CD4-positive, CD25-positive, alpha-beta regulatory T cell (primary cell): ENCODE measurements at places on chromosomes 5 and 9. TPM values are rescaled to one million over a fixed set of nuclear protein-coding genes. Genes with fewer than 3 reads are reported as not detected.

Gene CDK7
- polyA plus RNA-seq, result 24.9 TPM

Gene TSLP
- not detected for polyA plus RNA-seq

Gene VCAN
- polyA plus RNA-seq, result 0.85 TPM

Gene LRRC19
- not detected for polyA plus RNA-seq

Gene CENPH
- 5.6 TPM for polyA plus RNA-seq

Gene BTNL9
- polyA plus RNA-seq, result not detected

Gene EQTN
- not detected for polyA plus RNA-seq

Gene AIF1L
- not detected for polyA plus RNA-seq

Gene ABLIM3
- not detected for polyA plus RNA-seq

Gene SLC6A18
- polyA plus RNA-seq, result not detected

- H3K4me3 ChIP-seq, result no peak overlapping the region
- H3K27ac ChIP-seq, result no peak overlapping the region
- H3K4me1 ChIP-seq, result no peaks in the 10 kb centered on the region
- H3K27me3 ChIP-seq, result no peaks in the 10 kb centered on the region
Measured at GRCh38 chr9:32487981-32488380, 38.0 kb downstream of the RIGI start.

DNA sequence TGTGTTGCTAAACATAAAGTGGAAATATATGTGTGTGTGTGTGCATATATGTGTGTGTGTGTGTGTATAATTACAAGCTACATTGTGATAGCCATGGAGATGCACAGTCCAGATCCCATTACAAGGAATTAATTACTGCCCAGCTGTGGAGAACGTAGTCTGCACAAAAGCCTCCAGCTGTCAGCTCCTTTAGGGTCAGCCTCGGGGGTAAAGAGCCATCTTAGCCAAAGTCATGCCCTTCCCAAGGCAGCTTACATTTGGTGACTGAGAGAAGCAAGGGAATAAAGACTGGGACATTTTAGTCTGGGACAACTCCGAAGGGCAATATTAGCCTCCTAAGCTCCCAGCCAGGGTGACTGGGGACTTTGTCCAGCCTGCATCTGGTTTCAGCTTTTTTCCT, 21.9 kb upstream of the FOCAD start:
- H3K27ac ChIP-seq, result no peak overlapping the region
- H3K27me3 ChIP-seq, result no peaks in the 10 kb centered on the region
- no peaks in the 10 kb centered on the region for H3K36me3 ChIP-seq
- H3K4me3 ChIP-seq, result peak overlapping the region; percentile 2

DNA sequence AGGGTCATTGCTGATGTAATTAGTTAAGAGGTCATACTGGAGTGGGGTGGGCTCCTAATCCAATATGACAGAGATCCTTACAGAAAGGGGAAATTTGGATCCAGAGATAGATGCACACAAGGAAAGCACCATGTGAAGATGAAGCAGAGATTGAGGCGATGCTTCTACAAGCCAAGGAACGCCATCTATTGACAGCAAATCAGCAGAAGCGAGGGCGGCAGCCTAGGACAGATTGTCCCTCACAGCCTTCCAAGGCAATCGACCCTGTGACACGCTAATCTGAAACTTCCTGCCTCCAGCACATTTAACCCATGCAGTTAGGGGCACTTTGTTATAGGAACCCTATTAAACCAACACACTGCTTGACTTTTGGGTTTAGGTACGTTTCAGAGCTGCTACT, 285.1 kb upstream of the DAP start:
- H3K27me3 ChIP-seq, result no peaks in the 10 kb centered on the region
- H3K27ac ChIP-seq, result no peak overlapping the region
- no peak overlapping the region for H3K4me3 ChIP-seq
- no peak for DNase-seq
- H3K4me1 ChIP-seq, result no peaks in the 10 kb centered on the region

DNA sequence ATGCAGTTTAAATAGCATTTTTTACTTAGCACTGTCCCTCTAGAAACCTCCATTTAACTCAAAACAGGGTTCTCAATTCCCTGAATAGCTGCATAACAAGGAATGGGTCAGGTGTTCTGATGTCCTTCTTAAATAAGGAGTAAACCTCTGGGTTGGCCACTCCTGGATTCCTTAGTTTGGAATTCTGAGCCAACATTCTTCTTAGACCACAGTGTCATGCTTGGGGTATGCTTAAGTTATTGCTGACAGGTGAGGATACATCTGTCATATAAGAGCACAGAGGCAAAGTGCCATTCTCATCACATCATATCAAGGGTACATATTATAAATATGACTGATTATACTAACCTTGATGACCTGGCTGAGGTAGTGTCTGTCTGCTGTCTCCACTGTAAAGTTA, 179.9 kb upstream of the SEMA6A start:
- H3K36me3 ChIP-seq, result no peaks in the 10 kb centered on the region
- no peaks in the 10 kb centered on the region for H3K27me3 ChIP-seq
- DNase-seq, result no peak
- H3K4me1 ChIP-seq, result no peaks in the 10 kb centered on the region

- H3K27me3 ChIP-seq, result peaks cover 11% of the 10 kb centered on the region
- H3K36me3 ChIP-seq, result no peaks in the 10 kb centered on the region
- DNase-seq, result no peak
- H3K4me3 ChIP-seq, result no peak overlapping the region
- H3K27ac ChIP-seq, result no peak overlapping the region
Measured at GRCh38 chr5:112142769-112143270, 276.3 kb downstream of the EPB41L4A start.

DNA sequence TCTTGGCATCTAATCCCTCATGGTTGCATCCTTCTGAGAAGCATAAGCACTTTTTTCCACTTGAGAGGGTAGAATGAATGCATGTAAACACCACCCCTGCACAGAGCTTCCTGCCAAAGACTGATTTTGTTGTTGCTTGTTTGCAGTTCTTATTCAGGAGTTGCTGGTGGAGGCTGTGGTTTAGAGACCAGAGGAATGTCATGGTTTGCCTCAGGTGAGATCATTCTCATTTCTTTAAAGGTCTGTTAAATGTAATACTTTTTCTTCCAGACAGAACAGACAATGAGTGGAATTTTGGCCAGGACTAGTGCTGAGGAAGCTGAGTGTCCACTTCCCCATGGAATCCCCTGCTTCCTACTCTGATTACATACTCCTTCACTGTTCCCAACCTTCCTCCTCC, 3.2 kb upstream of the TNC start:
- H3K27ac ChIP-seq, result no peak overlapping the region
- H3K27me3 ChIP-seq, result peaks cover 38% of the 10 kb centered on the region
- no peaks in the 10 kb centered on the region for H3K36me3 ChIP-seq
- H3K4me1 ChIP-seq, result no peaks in the 10 kb centered on the region
- DNase-seq, result no peak
- no peak overlapping the region for H3K4me3 ChIP-seq

- no peaks in the 10 kb centered on the region for H3K27me3 ChIP-seq
- no peak for DNase-seq
- no peaks in the 10 kb centered on the region for H3K36me3 ChIP-seq
- no peak overlapping the region for H3K27ac ChIP-seq
- no peaks in the 10 kb centered on the region for H3K4me1 ChIP-seq
Measured at GRCh38 chr5:45491368-45491767, 204.8 kb downstream of the HCN1 start.

GRCh38 chr5:27011274-27011673, 27.1 kb downstream of the CDH9 start:
- H3K27ac ChIP-seq, result no peak overlapping the region
- no peaks in the 10 kb centered on the region for H3K4me1 ChIP-seq
- no peaks in the 10 kb centered on the region for H3K27me3 ChIP-seq
- no peak for DNase-seq
- no peak overlapping the region for H3K4me3 ChIP-seq

DNA sequence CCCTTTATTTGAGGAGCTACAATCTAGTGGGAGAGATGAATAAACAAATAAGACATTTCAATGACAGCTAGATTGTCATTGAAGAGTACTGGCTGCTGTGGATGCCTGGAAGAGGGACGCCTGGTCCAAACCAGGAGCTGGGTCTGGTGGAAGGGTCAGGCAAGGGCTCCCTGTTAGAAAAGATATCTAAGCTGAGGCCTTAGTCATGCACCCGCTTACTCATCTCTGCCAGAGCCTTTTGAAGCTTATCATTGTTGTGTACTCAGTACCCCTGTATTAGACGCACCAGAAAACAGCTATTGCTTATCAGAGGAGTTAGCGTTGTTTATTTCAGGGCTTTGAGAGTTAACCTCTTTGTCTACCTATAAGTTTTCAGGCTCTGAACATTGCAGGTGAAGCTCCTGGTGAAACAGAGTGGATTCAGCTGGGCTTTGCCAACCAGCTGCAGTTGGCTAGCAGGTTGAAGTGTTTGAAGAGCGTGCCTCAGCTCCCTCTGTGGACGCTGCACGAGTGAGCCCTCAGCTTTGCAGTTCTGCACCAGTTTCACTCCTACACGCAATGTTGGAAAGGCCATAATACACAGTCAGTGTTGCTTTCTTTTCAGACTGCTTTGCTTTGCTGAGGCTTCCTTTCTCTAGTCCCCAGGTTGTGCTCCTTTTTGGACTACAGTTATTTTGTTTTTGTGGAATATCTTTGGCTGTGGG, 5.6 kb upstream of the GPR151 start:
- DNase-seq, result no peak
- H3K4me3 ChIP-seq, result no peak overlapping the region
- no peaks in the 10 kb centered on the region for H3K36me3 ChIP-seq
- H3K27me3 ChIP-seq, result peaks cover 5% of the 10 kb centered on the region
- no peak overlapping the region for H3K27ac ChIP-seq
- H3K4me1 ChIP-seq, result no peaks in the 10 kb centered on the region

DNA sequence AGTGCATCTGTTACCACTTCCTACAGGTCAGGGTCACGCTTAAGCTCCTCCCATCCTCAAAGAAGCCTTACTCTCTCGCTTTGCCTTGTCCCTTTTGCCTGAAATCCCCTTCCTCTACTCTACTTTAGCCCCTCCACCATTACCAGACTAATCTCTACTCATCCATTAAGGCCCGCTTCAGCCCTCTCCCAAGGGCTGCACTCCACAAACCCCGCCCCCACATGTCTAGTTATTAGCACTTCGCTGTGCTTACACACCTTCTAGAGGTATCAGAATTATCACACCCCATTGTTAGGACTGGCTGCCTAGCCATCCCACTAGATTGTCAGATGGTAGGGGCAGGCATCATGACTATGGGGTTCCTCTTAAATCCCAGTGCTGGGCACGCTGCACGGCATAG, 565.7 kb upstream of the WWC1 start:
- H3K4me1 ChIP-seq, result no peaks in the 10 kb centered on the region
- no peaks in the 10 kb centered on the region for H3K27me3 ChIP-seq
- no peak overlapping the region for H3K27ac ChIP-seq

- no peak within 1 kb of the TSS for H3K27ac ChIP-seq
- H3K4me1 ChIP-seq, result peaks cover 14% of the 10 kb centered on the region
- peak; percentile 66 for DNase-seq
- H3K4me3 ChIP-seq, result no peak within 1 kb of the TSS
- H3K36me3 ChIP-seq, result no peaks in the 10 kb centered on the region
Measured at GRCh38 chr5:80569961-80570786, at the start of gene ANKRD34B. ANKRD34B (minus strand) TSS chr5:80570280; CDS start chr5:80560019, 10,261 bp downstream.

GRCh38 chr5:103003872-103004271, 116.1 kb downstream of the GIN1 start:
- no peak overlapping the region for H3K27ac ChIP-seq
- no peaks in the 10 kb centered on the region for H3K27me3 ChIP-seq
- no peak overlapping the region for H3K4me3 ChIP-seq
- H3K36me3 ChIP-seq, result peaks cover 10% of the 10 kb centered on the region
- H3K4me1 ChIP-seq, result no peaks in the 10 kb centered on the region

- no peak for DNase-seq
- H3K27me3 ChIP-seq, result no peaks in the 10 kb centered on the region
- H3K27ac ChIP-seq, result no peak overlapping the region
- H3K4me3 ChIP-seq, result no peak overlapping the region
- no peaks in the 10 kb centered on the region for H3K36me3 ChIP-seq
- H3K4me1 ChIP-seq, result no peaks in the 10 kb centered on the region
Measured at GRCh38 chr5:22910523-22910922, 57.4 kb upstream of the CDH12 start.

- no peaks in the 10 kb centered on the region for H3K4me1 ChIP-seq
- no peaks in the 10 kb centered on the region for H3K27me3 ChIP-seq
- no peaks in the 10 kb centered on the region for H3K36me3 ChIP-seq
- no peak for DNase-seq
Measured at GRCh38 chr9:94913550-94913949, 187.1 kb downstream of the AOPEP start.

DNA sequence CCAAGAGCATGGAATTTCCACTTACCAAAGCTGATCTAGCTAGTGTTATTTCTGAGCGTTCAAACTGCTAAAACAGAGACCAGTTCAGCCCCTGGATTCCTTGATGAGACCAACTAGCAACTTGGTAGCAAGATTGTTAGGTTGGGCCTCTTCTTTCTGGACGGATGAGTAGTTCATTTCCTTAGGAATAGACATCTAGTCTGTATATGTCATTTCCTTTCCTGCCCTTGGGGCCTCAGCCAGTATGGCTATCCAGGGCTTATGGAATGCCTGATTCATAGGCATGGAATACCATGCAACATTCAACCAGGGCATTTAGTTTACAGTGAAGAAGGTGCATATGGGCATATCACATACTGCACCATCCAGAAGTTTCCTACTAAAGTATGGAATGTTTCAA, 14.5 kb upstream of the LPAR1 start:
- no peak overlapping the region for H3K27ac ChIP-seq
- H3K27me3 ChIP-seq, result no peaks in the 10 kb centered on the region
- no peak overlapping the region for H3K4me3 ChIP-seq

GRCh38 chr5:140108093-140109017, 5.6 kb upstream of the PURA start:
- no peaks in the 10 kb centered on the region for H3K36me3 ChIP-seq
- no peak for DNase-seq
- H3K27ac ChIP-seq, result peak overlapping the region; percentile 94
- H3K27me3 ChIP-seq, result peaks cover 12% of the 10 kb centered on the region

DNA sequence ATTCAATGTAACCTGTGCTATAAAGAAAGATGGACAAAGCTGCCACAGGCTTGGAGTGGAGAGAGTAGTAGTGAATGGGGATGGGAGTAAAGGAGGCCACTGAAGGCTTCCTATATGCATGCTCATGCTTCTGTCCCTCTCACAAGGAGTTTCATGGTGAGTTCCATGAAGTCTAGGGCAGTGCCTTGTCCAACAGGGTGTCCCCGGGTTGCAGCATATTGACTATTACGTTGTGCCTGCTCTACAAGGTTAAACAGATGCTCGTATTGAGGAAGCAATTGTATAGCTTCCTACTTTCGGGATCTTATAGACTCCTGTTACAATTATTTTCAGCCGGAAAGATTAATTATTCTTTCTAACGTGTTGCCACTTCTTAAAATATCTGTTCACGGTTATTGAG, 129.1 kb upstream of the PIK3R1 start:
- no peaks in the 10 kb centered on the region for H3K27me3 ChIP-seq
- no peak overlapping the region for H3K4me3 ChIP-seq
- no peak overlapping the region for H3K27ac ChIP-seq
- no peaks in the 10 kb centered on the region for H3K4me1 ChIP-seq
- DNase-seq, result no peak

- H3K4me1 ChIP-seq, result no peaks in the 10 kb centered on the region
- no peak overlapping the region for H3K4me3 ChIP-seq
- H3K27me3 ChIP-seq, result peaks cover 9% of the 10 kb centered on the region
Measured at GRCh38 chr9:126128494-126129142, 198.0 kb upstream of the MVB12B start.

GRCh38 chr5:141484641-141485311, at the start of gene PCDHGC4:
PCDHGC4 (plus strand) TSS chr5:141485030; CDS start chr5:141485174, 144 bp downstream.
- no peak within 1 kb of the TSS for H3K27ac ChIP-seq
- H3K27me3 ChIP-seq, result peaks cover 35% of the 10 kb centered on the region
- H3K4me1 ChIP-seq, result peaks cover 4% of the 10 kb centered on the region
- no peak within 1 kb of the TSS for H3K4me3 ChIP-seq
- H3K36me3 ChIP-seq, result no peaks in the 10 kb centered on the region
- DNase-seq, result no peak
